ENCODE measurements at places on chromosomes 2 and 18. TPM values are rescaled to one million over a fixed set of nuclear protein-coding genes. Genes with fewer than 3 reads are reported as not detected.

TCF23 gene
- not detected for total RNA-seq

CXCR1 gene
- total RNA-seq: not detected

DNA sequence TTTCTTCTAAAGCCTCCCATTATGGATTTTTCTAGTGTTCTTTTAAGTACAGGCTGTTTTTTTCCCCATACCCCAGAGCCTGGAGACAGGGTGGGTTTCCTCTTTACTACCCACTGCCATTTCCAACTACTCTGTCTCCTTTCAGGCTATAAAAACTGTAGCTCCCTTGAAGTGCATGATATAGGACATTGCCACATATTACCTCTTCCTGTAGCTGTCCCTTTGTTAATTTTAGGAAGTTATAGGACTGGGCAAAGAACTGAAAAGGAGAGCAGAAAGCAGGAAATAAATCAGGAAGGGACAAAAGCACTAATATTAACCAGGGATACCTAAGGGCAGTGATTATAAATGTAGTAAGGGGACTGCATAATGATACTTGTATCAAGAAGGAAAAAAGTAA is 54.1 kb downstream of the VIL1 start:
- DNase-seq: no peak

DNA sequence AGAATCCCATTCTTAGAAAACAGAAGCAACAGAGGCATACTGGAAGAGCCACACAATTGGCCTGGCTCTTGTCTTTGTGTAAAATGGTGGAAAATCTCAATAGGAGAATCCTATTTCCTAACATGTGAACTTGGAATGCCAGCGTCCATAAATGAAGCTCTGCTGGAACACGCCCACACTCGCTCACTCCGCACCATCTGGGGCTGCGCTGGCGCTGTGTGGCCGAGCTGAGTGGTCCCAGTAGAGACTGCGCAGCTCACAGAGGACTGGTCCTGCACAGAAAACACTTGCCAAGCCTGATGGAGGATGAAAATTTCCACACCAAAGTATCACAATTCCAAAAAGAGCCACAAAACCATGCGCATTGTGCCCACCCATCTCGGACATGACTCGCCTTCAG is 56.2 kb downstream of the PXDN start:
- DNase-seq: no peak

DYNC1I2 gene
- 151 TPM for total RNA-seq

ACTG2 gene
- total RNA-seq: not detected

DNA sequence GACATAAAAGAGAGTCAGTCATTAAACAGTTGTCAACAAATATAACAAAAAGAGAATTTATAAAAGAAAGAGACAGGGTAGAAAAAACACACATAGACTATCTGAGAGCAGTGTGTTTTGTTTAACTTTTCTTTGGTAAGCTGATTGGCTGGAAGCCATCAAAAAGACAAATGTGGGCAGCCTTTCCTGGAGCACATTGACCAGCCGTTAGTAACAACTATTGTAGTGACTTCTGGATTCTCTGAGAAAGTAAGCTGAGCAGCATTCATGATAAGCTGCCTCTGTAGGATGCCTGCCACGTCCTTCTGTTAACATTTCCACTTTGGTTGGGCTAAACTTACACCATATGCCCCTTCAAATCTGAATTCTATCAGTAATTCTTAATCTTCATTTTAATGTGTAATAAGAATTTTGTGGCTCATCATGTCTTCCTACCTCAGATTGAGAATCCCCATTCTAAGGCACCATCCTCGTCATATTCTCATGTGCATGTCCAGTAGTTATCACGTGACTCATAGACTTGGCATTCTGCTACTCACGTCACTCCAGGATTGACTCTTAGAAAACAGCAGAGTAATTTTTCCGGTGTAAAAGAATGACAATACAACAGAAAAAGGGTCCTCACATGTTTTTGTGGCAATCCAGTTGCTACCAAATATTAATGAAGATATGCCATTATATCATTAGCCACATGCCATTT is 43.4 kb upstream of the DNAJC10 start:
- no peak for DNase-seq

DNA sequence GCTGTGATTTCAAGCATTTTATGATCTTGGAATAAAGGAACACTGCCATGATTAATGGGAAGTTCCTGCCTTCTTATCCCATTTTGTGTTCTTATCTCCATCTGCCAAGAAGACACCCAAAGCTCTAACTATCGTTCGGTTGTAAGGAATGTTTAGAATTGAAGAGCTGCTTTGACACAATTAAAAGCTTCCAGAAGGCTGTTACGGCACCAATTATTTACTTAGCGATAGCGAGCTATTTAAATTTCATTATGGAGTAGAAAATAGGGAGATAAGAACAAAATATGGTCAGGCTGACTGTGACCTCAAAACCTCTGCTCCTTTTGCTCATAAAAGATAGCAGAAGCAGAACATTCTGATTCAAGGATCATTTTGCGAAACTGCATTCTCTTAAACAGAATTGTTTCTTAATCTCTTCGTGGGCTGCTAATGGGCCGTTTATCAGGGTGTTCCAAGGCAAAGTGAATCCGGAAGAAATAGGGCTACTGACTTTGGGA is 101.6 kb downstream of the SLC4A3 start:
- DNase-seq: no peak

GRCh38 chr2:99851089-99851488 is 291.3 kb downstream of the AFF3 start:
- DNase-seq: no peak

GRCh38 chr2:58950795-58951462 is 709.8 kb upstream of the FANCL start:
- no peak for DNase-seq

DNA sequence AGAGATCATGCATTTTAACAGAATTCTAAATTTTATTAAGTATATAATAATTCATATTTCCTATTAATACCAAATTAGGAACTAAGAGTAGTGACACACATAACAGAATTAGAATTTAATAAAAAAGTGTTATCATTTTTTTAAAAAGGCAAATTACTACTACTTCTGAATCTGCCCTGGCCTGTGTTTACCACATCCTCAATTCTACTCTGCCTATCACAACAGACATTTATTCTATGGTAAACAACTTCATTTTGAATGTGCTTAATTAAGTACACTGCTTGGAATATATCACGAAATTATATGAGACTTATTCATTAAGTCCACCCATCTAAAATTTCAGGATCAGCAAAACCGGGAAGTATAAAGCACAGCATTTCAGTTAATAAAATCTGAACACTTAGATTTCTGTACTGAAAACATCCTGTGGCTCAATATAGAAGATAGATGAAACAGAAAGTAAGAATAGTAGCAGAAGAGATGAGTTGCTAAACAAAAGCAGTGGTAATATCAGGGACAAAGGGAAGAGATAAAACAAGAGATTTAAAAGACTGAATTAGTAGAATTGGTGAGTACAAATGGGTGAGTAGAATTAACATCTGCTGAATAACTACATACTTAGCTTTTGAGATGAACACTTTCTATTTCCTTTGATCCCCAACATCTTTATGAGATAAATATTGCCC is 3.7 kb downstream of the SMC6 start:
- no peak for DNase-seq

EGR4 gene
- not detected for total RNA-seq

SIX2 gene
- 11.9 TPM for total RNA-seq

GRCh38 chr18:3903337-3903736 is 453.4 kb downstream of the TGIF1 start:
- DNase-seq: no peak

All from PC-9 (cell line).